SK-N-DZ (cell line): ENCODE measurements at places on chromosomes 16 and 17.

DNA sequence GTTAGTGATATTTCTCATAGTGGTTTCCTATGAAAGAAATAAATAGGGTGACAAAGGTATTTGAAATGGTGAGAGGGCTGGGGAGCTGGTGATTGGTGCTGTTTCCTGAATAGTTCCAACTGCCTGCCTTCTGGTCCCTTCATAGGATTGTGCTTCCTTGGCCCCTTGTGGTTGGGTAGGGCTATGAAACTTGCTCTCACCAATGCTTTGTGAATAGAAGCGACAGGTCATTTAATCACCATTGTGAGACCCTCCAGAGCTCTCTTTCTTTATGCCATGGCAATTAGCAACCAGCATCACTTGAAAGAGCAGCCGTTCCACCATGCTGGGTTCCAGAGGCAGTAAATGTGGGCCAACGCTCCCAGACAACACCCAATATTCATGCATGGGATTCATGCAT is 23.7 kb upstream of the WWOX start:
- DNase-seq: no peak

DNA sequence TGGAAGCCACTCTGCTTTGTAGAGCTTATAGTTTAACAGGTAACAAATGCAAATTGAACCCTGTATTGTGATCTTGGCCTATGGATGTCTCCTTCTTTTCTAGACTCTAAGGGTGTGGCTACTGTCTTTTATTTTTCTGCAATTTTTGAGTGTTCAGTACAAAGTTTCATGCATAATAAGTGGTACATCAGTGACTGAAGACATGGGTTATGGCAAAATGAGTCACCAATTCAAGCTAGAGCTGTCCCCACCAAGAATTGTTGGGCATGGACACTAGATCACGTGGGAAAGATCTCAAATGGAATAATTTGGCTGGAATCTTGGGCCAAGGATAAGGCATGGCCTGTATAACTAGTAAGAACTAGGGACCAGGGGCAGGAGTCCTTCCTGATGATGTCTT is 228.4 kb upstream of the N4BP1 start:
- DNase-seq: no peak

- peak; percentile 26 for DNase-seq
Observed at GRCh38 chr17:9729034-9729650, 62.2 kb downstream of the DHRS7C start.

GRCh38 chr17:50072925-50073324 is 17.0 kb downstream of the ITGA3 start:
- DNase-seq: no peak

DNA sequence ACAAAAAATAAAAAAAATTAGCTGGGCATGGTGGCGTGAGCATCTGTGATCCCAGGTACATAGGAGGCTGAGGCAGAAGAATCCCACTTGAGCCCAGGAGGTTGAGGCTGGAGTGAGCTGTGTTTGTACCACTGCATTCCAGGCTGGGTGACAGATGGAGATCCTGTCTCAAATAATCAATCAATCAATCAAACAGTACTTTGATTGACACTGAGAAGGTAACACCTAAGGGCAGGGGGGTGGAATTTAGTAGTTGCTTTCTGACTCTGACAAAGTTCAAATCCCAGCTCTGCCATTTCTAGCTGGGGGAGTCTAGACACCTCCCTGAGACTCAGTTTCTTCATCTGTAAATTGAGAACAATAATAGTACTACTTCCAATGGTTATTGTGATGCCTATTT is 12.0 kb downstream of the SSH2 start:
- DNase-seq: no peak

- no peak for DNase-seq
Observed at GRCh38 chr16:75099738-75100602, 16.6 kb downstream of the LDHD start.

GRCh38 chr16:62041401-62041800 is 5.2 kb upstream of the CDH8 start:
- DNase-seq: peak; percentile 76

GRCh38 chr17:5225668-5226457 is 8.8 kb downstream of the SCIMP start:
- no peak for DNase-seq

DNA sequence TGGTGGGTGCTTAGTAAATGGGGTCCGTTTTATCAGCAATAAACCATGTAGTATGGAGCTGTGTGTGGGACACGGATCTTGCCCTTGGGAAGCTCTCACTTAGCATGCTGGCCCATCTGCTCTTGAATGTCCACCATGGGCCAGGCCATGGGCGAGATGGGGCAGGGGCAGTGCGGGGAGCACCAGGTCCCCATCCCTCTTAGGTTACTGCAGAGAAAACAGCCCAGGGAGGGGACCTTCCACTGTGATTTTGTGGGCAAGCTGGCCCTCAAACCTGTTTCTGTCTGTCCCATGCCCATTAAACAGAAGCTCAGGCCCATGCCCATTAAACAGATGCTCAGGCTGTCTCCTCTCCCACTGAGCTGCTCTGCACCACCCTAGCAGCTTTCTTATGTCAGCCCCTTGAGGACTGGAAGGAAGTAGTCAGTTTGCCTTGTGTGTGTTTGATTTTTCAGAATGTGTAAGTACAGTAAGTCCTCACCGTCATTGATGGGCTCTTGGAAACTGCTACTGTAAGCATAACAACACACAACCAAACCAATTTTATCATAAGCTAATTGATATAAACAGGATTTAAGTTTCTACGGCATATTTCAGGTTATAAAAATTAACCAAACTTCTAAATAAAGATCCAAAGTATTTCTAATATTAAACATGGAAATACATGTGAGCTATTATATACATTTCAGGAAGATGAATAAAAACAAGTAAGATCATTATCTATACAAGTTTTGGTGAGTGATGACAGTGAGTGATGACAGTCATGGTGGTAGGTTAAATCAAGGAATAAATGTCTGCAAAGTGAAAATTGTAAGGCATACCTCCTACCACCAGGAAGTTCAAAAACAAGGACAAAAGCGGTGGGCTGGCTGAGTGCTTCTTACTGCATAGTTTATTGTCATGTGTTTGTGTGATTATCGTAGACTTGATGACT is 11.5 kb downstream of the MPRIP start:
- DNase-seq: no peak

- no peak for DNase-seq
Observed at GRCh38 chr17:80573701-80574100, 29.1 kb downstream of the RPTOR start.

DNA sequence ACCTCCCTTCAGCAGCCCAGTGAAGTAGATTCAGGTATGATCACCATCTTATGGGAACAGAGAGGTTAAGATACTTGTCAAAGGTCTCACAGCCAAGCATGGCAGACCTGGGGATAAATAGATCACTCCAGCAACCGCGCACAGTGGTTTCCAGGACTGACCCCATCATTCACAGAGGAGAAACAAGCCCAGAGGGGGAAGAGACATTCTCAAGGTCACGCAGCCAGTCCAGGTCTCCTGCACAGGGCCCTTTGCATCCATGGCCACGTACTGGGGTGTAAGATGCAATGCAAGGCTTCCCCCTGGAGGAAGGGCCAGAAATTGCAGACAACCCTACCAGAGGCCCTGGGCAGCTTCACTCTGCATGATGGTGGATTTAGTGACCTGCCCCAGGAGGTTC is 19.9 kb downstream of the TLE7 start:
- DNase-seq: peak; percentile 28

DNA sequence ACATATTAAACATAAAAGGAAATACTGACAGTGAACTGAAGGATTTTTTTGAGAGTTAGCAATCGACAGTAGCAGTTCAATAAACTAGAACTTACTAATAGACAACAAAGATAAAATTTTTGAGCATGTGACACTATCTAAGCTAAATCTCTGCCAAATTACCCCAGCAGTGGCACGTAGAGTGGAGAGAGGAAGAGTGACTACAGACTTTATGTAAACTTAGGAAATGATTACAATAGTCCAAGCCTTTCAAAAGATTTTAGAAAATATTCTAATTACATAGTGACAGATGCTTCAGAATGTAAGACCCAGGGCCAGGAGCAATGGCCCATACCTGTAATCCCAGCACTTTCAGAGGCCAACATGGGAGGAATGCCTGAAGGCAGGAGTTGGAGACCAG is 52.4 kb downstream of the CFDP1 start:
- DNase-seq: no peak

DNA sequence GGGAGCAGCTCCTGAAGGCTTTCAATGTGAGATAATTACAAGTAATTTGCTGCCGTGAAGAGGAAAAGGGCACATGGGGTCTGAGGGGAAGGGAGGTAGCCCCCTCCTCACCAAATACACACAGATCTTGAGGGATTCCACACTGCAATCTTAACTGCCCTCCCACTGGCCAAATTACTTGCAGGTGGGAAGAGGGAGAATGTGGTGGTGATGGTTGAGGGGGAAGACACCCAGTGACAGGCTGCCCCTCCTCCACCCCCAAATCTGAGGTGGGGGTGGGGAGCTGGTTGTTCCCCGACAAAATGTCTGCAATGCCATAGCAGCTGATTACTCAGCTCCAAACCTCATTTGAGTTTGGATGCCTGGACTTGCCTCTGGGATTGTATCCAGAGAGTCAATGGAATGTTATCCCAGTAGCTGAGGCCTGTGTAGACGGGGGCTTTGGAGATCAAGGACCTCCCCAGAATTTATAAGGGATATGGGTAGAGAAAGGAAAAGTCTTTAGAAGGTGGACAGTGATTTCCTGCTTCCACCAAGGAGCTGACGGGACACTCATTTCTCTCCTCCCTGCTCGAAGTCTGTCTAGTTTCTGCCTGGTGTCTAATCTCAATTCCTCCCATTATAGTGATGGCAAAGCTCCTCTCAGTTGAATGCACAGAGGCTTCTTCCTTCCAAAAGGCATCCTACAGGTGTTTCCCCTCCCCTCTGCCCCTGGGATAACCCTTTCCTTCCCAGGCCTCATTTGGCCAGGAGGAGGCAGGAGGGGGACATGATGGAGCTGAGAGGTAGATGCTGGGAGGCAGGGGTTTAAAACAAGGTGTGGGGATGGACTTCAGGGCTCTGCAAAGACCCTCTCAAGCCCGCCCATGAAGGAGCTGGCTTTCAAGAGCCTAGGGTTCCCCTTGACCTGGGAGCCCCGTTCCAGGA is 8.7 kb downstream of the DLX4 start:
- DNase-seq: no peak

DNA sequence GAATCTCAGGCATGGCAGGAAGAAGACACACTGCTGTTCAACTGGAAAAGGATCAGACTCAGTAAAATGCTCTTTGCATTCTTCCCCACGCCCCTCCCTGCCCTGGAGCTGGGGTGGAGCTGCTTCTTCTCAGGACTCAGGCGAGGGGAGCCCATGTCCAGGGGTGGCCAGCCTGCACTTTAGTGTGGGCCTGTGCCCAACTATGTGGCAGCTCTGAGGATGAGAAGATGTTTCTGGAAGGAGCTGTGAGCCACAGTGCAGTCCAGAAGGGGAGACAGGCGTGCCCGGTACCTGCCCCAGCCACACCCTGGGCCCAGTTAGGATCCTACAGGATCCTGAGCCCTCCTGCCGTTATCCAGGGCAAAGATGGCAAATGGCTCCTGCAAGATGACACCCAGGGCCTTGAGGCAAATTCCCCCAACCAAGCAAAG is 120.3 kb downstream of the ANKRD11 start:
- no peak for DNase-seq

DNA sequence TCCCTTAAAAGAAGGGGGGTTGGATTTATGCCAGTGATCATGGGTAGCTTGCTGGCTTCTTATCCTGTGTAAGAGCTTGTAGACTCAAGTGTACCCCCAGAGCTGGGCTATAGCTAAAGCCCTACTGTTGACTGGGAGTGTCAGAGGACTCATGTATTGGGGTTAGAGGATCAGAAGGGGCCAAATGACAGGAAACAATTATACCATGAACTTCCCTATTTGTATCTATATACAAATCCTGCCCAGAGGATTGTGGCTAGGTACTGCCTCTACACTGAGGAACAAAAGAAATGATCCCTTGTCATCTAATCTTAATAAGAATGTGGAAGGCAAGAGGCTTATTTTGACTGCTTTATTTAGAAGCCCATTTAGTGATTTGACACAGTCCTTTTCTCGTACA is 14.3 kb downstream of the ZP2 start:
- DNase-seq: no peak

- DNase-seq: peak; percentile 25
Observed at GRCh38 chr16:30609002-30609925, 925 bp downstream of the ZNF689 start.

GRCh38 chr16:50946606-50947005 is 204.5 kb downstream of the SALL1 start:
- DNase-seq: no peak

DNA sequence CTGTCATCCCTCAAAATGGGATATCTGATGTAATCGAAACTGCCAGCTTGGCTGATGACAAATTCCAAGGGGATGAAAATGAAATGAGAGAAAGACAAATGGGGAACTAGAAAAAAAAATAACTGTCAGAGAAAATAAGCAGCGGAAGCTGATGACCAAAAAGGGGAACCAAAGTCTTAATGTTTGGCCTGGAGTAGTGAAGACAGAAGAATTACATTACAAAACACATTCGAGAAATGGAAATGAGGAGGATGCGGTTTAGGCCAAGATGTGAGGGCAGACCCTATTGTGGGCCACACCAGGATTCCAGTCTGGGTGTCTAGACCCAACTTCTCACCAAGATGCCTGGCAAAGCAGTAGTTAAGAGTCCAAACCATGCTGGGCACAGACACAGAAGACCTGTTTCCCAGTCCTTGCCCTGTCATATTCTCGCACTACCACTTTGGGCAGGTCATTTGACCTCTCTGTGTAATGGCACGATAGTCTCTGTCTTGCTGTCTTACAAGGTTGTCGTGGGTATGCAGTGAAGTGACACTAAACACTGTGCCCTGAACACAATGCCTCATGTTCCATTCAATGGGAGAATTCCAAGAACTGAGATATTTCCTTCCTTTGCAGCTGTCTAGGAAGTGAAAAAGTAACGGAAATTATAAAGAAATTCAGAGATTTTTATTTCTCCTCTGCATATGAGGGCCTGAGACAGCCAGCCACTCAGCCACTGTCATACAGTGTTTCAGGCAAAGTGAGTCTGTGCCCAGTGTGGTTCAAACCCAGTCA is 12.3 kb upstream of the CCL2 start:
- no peak for DNase-seq

DNA sequence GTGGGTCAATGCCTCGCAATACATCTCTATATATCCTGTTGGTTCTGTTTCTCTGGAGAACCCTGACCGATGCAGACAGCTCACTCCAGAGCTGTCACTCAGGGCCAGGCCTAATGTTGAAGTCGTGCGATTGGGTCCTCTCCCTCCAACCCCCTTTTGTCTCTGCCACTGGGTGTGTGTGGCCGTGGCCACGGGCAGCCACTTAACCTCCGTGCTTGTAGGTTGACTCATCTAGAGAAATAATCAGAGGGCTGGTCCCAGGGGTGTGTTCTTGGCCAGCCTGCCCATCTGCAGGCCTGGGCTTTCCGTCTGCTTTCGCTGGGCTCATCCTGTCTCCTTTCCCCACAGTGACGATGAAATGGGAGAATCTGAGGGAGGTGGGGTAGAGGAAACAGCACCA is 7.4 kb downstream of the ADAD2 start:
- no peak for DNase-seq

GRCh38 chr17:37543637-37544052 is 54.0 kb downstream of the DUSP14 start:
- DNase-seq: no peak

DNA sequence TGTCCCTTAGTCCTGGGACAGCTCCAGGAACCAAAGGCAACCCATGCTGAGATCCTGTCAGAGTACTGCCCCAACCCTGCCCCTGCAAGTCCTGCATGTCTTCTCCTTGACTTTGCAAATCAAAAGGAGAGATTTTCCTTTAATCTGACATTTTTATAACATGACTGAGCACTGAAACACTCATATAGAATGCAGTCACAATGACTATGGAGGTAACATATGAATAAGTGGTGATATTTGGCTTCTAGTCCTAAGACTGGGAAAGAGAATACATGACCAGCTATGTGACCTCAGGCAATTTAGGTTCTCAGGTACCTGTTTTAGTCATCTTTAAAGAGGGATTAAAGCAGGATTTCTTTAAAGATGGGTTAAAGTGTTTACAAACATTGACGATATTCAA is 941.6 kb upstream of the CDH8 start:
- no peak for DNase-seq
